Osteocyte (in vitro differentiated cells): ENCODE measurements at places on chromosomes 5 and 9. TPM values are rescaled to one million over a fixed set of nuclear protein-coding genes. Genes with fewer than 3 reads are reported as not detected.

- DNase-seq: no peak
Measured at GRCh38 chr5:177515580-177515979, 1.2 kb downstream of the DDX41 start.

The INSL6 gene
- total RNA-seq: not detected in 2 replicates

GRCh38 chr5:139488260-139488659, 5.7 kb upstream of the STING1 start:
- no peak for DNase-seq

The RANBP17 gene
- 15.7 and 17.5 TPM in 2 replicates for total RNA-seq

The GTF2H2 gene
- total RNA-seq: 24.5 and 29.6 TPM in 2 replicates

DNA sequence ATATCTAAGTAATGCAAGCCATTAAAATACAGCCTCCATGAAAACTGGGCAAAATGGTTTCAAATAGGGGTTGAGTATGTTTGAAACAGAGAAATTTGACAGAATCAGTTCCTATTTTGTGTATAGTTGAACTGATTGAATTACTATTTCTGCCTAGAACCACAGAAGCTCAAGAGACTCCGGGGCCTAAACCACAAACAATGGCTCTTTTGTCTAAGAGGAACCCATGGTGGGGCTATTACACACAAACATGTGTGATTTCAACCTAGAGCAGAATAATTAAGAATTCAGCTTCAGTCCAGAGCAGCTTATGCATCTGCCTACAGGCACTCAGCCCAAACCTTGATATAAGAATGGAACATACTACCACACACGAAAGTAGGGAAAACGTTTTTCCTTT, 171.2 kb upstream of the MPDZ start:
- no peak for DNase-seq
